ENCODE measurements at places on chromosomes 12 and 14.

GRCh38 chr12:121992059-121992879, 29.4 kb upstream of the BCL7A start:
- DNase-seq, result peak; percentile 21

GRCh38 chr14:54251356-54251755, 145.5 kb upstream of the CDKN3 start:
- DNase-seq, result no peak

GRCh38 chr14:76268047-76268431, 107.9 kb upstream of the ESRRB start:
- no peak for DNase-seq

DNA sequence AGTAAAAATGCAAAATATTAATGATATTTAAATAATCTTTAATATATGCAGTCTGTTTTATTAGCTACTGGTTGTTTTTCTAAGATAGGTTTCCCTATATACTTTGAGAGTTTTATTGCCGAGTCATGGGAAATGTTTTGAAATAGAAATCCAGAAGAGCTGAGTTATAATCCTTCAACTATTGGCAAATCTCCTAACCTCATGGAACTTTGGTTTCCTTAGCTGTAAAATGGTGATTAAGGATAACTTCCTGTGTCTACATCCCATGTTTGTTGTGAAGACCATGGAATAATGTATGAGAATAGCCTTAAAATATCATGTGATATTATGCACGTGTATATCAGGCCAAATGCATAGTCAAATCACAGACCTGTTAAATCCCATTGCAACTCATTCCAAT, 51.0 kb downstream of the UNC79 start:
- no peak for DNase-seq

DNA sequence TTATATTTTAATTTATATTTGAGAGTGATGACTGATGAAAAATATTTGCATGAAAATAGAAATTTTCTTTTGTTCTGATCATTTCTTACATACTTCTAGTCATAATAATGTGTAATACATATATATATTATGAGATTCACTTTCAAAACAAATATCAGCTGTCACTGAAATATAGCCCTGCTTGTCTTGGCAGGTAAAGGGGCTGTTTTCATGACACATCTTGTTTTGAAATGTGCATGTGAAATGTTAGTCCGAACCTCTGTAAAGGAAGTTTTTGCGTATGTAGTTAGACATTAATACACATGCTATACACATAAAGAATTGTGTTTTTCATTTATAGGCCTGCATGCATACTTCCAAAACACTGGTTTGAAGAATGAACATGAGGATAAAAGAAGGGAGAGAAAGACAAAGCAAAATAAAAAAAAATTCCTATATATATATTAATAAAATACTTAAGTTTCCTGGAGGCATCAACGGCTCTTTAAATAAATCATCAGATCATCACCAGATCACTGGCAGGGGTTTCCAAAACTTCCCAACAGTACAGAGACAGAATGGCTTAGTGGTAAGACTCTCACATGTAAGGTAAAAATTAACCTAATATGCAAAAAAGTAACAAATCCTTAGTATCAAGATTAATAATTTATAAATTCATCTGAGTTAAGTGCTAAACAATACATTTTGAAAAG, 60.1 kb downstream of the SEL1L start:
- no peak for DNase-seq

DNA sequence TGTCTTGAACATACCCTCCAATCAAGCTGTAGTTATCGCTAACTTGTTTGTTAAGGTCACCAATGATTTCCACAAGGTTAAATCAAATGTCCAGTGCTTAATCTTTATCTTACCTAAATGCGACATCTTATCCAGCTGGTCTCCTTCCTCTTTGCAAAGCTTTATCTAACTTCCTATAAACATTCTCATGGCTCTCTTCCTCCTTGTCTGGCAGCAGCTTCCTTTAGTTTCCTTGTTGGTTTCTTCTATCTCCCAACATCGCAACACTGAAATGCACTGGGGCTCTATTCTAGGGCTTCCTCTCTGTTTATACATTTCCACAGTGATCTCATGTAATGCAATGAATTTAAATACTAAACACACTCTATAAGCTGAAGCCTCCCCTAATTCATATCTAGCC, 28.7 kb downstream of the UBE2N start:
- DNase-seq, result no peak

All from globus pallidus (tissue), 1 donor.